ENCODE measurements at places on chromosomes 6 and 20.

DNA sequence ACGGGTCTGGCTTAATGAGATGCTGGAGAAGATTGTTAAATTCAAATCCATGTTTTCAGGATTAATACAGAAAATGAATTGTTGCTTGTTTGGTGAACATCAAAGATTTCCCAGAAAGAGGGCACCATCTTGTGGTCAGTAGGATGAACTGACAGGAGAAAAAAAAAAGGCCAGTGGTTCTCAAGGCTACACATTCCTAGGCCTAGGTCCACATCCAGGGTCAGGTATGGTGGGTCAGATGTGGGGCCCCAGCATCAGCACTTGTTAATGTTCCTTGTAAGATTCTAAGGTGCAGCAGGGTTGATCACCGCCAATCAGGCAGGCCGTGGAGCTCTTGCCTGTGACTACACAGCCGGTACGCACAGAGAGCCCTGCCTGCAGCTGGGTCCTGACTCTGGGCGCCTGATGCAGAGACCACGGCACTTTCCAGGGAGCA, 34.0 kb upstream of the FOXO3 start:
- no peak for DNase-seq

DNA sequence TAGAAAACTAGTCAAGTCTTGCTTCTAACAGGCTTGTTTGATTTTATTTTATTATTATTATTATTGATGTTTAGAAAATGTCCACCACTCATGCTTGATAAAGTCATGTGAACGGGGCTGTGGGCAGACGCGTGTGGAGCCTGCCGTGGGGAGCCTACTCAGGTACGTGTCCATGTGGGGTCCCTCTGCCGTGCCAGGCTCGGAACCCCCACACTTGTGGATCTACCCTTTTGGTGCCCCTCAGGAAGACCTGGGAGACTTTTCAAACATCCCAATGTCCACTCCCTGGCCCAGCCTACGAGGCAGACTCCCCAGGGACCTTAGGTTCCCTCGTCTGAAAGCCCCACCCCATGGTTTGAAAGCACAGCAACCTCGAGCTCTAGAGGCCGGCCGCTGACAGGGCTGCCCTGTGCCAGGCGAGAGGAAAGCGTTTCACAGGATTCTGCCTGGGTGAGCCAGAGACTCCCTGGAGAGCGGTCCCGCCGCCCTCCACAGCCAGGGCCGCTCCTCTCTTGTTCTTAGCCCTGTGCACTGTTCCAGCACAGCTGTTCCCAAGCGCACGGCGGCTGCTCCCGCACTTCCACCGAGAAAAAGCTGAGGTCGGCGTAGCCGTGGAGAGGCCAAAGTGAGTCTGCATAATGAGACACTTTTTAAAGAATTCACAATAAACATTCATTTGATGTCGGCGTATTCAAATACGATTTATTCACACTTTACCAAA, 249.7 kb downstream of the TTLL2 start:
- DNase-seq, result no peak

DNA sequence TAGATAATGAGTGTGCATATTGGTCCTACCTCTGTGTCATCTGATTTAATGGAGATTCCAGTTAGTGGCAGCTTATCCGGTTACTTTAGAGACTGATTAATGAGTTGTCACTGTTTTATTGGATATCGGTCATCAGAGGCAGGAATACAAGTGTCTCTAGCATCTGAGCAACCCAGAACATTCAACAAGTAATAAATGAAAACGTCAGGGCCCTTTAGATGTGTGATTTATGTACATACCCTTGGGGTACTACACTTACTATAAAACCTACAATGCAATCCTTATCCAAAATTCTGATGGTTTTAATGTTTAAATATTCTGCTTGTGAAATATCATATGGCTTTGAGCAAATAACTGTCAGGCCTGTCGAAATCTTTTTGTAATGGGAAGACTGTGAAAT, 1117.9 kb upstream of the FLRT3 start:
- DNase-seq, result no peak

DNA sequence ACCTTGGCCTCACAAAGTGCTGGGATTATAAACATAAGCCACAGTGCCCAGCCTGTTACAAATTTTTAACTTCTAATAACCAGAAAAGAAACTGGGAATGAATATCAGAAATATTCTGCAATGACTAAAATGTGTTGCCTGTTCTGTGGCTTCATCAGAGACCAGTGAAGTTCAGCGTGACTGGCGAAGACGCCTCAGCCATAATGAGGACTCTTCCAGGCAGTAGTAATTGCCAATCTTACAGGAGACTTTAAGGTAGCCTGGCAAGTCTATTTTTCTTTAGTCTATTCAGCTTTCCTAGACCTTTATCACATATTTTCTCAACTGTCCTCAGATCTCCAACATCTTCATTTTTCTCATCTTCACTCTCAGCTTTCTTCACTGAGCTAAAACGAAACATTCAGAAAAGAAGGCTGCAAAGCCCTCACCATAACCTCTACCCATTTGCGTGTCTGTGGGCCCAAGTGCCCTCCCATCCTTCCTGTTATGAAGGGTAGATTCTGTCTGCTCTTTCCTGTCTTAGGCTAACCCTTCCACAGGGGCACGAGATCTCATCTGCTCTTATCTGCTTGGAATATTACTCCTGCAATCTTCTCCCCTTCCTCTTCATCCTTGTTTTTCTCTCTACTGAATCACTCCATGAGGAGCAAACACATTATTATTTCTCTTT, 42.0 kb upstream of the OLIG3 start:
- no peak for DNase-seq

DNA sequence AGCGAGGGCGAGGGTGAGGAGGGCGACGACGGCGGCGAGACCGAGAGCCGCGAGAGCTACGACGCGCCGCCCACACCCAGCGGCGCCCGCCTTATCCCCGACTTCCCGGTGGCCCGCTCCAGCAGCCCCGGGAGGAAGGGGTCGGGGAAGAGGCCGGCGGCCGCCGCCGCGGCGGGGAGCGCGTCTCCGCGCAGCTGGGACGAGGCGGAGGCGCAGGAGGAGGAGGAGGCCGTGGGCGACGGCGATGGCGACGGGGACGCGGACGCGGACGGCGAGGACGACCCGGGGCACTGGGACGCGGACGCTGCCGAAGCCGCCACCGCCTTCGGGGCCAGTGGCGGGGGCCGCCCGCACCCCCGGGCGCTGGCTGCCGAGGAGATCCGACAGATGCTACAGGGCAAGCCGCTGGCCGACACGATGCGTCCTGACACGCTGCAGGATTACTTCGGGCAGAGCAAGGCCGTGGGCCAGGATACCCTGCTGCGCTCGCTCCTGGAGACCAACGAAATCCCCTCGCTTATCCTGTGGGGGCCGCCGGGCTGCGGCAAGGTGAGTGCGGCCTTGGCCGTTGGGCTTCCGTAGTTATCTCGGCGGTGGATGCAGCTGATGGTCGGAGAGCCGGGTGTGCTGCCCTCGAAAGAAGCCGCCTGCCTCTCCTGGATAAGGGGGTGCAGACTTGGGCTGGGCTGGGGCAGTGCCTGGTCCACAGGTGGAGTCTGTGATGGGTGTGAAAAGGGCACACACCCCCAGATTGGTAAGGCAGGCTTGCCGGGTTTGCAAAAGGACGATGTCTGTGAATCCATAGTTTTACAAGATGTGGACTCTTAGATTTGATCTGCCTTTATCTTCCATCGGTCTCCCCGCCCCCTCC, 938 bp downstream of the WRNIP1 start:
- DNase-seq, result no peak

- DNase-seq, result no peak
Observed at GRCh38 chr6:2725999-2726567, 24.6 kb downstream of the MYLK4 start.

GRCh38 chr20:47438464-47439381, 63.0 kb upstream of the NCOA3 start:
- no peak for DNase-seq

DNA sequence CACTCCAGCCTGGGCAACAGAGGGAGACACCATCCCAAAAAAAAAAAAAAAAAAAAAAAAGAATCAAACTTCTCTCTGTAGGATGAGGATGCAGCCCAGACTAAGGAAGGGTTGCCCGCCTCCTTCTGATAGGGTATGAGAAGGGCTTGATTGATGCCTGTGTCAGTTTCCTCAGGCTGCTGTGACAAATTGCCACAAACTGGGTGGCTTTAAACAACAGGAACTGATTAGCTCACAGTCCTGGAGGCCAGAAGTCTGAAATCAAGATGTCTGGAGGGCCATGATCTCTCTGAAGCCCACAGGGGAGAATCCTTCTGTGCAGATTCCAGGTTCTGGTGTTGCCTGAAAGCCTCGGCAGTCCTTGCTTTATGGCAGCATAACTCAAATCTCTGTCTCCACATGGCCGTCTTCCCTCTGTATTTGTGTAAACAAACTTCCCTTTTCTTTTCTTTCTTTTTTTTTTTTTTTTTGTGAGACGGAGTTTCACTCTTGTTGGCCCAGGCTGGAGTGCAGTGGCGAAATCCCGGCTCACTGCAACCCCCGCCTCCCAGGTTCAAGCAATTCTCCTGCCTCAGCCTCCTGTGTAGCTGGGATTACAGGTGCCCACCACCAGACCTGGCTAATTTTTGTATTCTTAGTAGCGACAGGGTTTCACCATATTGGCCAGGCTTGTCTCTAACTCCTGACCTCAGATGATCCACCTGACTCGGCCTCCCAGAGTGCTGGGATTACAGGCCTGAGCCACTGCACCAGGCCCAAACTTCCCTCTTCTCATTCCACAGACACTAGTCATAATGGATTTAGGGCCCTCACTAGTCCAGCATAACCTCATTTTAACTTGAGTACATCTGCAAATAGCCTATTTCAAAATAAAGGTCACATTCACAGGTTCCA, 11.2 kb upstream of the CDK19 start:
- no peak for DNase-seq

DNA sequence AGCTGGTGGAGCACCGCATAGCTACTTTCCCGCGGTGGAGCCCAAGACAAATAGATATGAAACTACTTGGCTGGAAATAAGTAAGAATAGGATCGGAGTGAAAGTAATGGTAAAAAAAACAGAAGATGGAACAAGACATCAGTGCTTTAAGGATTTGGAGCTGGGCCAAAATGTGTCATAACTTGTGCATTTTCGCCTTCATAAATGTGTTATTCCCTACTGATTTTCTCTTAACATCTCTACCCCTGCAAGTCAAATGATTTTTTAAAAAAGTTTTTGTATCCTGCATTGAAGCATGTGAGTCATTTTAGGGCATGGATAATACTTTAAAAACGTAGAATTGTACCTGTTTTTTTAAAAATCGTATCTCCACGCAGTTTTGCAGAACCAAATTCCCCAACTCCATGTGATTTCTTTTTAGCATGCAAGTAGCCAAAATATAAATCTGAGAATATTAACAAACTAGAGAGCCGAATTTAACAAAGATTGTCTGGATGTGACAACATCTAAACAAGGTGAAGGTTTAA, 882 bp upstream of the FAM184A start:
- no peak for DNase-seq

DNA sequence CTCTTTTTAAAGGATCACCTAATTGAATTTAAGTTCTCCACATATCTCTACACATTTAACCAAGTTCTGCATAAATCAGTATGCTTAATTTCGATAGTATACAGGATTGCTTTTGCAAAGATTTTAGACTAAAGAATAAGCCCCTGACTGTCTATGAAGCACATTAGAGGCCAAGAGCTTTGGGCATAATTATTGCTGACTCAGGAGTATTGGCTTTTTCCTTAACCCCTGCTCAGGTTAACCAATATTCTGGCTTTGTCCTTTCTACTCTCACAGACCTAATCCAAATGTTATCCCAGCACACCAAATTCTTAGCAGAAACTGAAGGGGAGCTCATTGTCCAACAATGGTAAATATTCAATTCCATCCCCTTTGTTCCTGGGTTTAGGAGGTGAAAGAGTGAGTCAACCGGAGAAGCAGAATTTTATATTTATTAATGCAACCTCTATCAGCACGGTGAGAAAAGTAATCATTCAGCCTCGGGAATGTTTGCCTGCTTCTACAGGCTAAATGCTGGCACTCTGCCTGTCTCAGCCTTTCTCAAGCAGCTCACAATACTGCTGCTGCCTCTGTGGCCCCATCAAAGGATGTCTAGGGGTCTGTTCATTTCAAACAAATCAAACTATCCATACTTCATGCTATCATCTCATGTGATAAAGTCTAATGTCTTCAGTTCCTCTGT, 125.0 kb downstream of the SIM1 start:
- no peak for DNase-seq

DNA sequence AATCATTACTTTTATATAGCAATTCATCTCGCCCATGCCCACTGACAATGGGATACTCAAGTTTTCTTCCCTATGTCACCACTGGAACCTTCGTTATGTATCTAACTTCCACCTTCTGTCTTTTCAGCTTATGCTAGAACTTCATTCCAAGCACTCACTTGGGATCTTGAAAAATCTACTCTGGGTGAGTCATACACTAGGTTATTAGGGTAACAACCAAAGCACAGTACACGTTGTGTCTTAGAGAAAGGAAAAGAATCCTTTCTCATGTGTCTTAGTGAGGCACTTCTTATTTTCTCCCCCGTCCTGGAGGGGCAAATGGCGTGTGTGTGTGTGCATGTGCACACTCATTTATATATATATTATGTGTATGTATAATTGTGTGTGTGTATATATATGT, 18.3 kb upstream of the FAM162B start:
- DNase-seq, result no peak

DNA sequence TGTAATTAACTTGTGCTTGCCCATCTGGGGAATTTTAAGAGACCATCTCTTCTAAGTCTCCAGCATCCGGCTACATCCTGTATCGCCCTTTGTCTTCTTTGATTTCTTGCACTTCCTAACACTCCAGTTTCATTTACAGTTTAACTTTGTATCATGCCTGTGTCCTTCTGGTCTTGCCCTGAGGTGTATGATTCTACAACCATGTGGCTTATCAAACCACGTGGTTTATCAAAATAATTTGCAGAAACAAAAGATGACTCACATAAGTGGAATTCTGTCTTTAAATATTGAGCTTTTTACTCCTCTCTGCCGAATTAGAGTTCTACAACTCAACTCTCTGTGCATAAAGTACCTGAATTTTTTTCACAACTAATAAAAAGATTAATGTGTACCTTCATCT, 580.7 kb downstream of the KIF16B start:
- no peak for DNase-seq

DNA sequence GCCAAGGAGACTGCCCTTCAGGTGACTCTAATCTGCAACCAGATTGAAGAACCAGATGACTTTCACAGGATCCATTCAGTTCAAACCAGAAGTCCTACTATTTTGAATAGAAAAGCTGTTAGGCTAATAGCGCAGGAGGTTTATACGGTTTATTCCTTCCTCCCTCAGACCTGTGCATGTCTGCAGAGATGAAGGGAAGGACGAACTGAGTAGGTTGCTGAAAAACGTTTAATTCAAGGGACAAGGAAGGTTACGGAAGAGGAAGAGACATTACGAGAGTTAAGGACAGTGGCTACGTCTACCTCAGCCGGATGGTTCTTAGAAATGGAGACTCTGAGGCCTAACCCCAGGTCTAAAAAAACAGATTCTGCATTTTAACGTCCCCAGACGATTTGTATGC, 978 bp downstream of the AURKA start:
- no peak for DNase-seq

DNA sequence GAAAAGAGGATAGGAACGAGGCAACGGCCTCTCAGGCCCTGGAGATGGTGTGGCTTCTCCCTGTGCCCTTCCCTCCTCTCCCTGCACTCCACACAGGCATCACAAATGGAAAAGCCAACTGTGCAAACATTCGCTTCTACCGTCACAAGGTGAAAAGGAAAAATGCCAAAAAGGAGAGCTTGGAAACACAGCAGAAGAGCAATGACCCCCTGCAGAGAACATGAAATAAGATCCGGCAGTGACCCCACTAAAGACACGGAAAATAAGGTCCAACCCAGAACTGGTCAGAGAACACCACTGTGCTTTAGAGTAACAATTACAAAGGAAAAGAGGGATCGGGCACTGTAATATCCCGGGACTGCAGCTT, 63.0 kb downstream of the SLC22A23 start:
- DNase-seq, result no peak

- DNase-seq, result no peak
Observed at GRCh38 chr6:118580585-118581419, 32.7 kb downstream of the PLN start.

Data from NCI-H510A (cell line).